ENCODE measurements at places on chromosomes 3 and 15.
A peak's percentile ranks its signal among the peaks of the same experiment; 100 is the strongest.

GRCh38 chr3:109440353-109440752 is 103.0 kb upstream of the DPPA4 start:
- H3K27ac ChIP-seq, result peak overlapping the region; percentile 1
- DNase-seq, result no peak
- no peak overlapping the region for H3K4me3 ChIP-seq
- no peaks in the 10 kb centered on the region for H3K4me1 ChIP-seq
- no peaks in the 10 kb centered on the region for H3K36me3 ChIP-seq
- no peaks in the 10 kb centered on the region for H3K27me3 ChIP-seq

DNA sequence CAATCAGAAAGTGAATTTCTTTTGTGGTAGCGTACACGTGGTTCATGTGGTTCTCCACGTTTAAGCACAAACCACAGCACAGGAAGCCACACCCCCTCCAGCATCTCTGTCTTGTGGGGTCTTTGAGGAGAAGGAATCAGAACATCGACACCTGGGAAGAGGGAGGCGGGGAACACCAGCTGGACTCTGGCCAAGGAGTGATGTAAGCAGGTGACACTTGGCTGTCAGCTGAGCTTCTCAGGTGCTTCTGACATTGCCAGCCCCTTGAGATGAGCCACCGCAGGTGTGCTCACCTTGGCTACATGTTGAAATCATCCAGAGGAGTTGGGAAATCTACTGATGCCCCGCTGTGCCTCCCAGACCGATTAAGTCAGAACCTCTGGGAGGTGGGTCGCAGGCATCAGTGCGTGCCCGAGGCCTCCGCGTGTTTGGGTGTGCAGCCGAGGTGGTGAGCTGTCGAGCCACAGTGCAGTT is 85.0 kb downstream of the FAM81A start:
- no peaks in the 10 kb centered on the region for H3K27me3 ChIP-seq
- H3K4me1 ChIP-seq, result peaks cover 11% of the 10 kb centered on the region
- H3K27ac ChIP-seq, result no peak overlapping the region
- no peaks in the 10 kb centered on the region for H3K36me3 ChIP-seq

DNA sequence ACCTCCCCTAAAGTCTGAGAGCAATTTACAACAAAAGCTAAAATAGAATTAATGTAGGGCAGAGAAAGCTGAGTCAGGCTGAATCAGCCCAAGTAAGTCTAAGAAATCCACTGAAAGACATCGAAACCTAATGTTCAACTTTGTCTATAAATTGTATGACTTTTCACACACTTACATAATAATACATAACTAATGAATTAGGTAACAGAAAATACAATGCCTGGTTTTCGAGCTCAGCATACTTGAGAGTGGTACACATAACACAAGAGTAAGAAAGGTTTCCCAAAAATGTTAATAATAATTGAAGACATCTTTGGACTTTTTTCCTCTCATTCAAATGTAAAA is 55.3 kb upstream of the VGLL4 start:
- no peaks in the 10 kb centered on the region for H3K4me1 ChIP-seq
- DNase-seq, result no peak
- peaks cover 2% of the 10 kb centered on the region for H3K27me3 ChIP-seq
- H3K27ac ChIP-seq, result no peak overlapping the region
- H3K4me3 ChIP-seq, result no peak overlapping the region
- H3K36me3 ChIP-seq, result peaks cover 17% of the 10 kb centered on the region

GRCh38 chr3:188135271-188135670 is 18.7 kb upstream of the LPP start:
- H3K36me3 ChIP-seq, result no peaks in the 10 kb centered on the region
- DNase-seq, result no peak
- peaks cover 7% of the 10 kb centered on the region for H3K4me1 ChIP-seq

DNA sequence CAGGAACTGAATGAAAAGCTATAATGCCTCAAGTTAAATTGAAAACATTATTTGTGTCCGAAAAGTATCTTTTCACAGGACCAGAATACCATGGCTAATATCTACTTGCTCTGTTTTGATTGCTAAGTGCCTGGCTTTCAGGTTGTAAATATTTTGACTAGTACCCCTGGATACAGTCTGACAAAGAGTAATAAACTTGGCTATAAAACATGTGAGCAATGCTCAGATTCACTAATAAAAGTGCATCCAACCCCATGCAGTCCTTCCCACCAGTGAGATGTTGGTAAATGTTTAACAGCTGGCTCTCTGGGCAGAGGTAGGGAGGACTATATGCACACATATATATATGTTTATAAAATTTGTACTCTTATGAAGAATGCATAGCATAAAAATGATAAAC is 281.8 kb upstream of the TGFBR2 start:
- H3K36me3 ChIP-seq, result no peaks in the 10 kb centered on the region
- peaks cover 3% of the 10 kb centered on the region for H3K4me1 ChIP-seq
- H3K4me3 ChIP-seq, result no peak overlapping the region
- no peak overlapping the region for H3K27ac ChIP-seq

- H3K36me3 ChIP-seq, result no peaks in the 10 kb centered on the region
- no peak overlapping the region for H3K27ac ChIP-seq
- no peak for DNase-seq
- H3K27me3 ChIP-seq, result peaks cover 2% of the 10 kb centered on the region
Observed at GRCh38 chr15:80015156-80015555, 44.2 kb upstream of the BCL2A1 start.

- peaks cover 18% of the 10 kb centered on the region for H3K27me3 ChIP-seq
- peaks cover 27% of the 10 kb centered on the region for H3K4me1 ChIP-seq
- H3K27ac ChIP-seq, result no peak overlapping the region
- no peak overlapping the region for H3K4me3 ChIP-seq
Observed at GRCh38 chr3:72483554-72484104, 364.6 kb downstream of the SHQ1 start.

DNA sequence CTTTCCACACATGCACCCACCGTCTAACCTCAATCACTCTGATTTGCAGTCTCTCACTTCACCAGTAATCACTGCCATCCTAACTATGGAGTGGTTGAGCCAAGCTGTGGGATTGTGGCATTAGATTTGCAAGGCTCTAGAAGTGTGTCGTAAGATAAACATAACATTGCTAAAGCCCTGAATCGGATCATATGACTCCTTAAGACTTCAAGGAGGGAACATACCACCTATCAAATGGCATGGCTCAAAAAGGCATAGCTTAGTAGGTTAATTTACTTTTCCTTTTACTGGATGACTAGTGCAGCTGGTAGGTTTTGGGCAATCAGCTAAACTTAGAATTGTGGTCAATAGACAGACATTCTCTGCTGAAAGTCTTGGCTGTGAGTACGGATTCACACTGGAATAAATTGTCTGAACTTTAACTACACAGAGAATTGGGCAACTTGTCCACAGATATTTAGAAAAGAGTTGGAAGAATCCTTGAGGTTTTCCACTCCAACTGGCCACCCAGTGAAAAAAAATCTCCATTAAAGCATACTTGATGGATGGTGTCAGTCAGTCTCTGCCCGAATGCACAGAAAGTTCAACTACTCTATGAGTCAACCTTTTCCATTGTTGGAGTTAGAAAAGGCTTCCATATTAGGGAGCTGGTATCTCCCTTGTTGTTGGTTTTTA is 476.7 kb upstream of the CBLB start:
- no peak overlapping the region for H3K4me3 ChIP-seq
- H3K4me1 ChIP-seq, result no peaks in the 10 kb centered on the region
- H3K27ac ChIP-seq, result no peak overlapping the region
- DNase-seq, result no peak

GRCh38 chr3:79268422-79268821 is 499.4 kb downstream of the ROBO1 start:
- H3K27ac ChIP-seq, result no peak overlapping the region
- DNase-seq, result no peak
- no peaks in the 10 kb centered on the region for H3K36me3 ChIP-seq
- no peak overlapping the region for H3K4me3 ChIP-seq

DNA sequence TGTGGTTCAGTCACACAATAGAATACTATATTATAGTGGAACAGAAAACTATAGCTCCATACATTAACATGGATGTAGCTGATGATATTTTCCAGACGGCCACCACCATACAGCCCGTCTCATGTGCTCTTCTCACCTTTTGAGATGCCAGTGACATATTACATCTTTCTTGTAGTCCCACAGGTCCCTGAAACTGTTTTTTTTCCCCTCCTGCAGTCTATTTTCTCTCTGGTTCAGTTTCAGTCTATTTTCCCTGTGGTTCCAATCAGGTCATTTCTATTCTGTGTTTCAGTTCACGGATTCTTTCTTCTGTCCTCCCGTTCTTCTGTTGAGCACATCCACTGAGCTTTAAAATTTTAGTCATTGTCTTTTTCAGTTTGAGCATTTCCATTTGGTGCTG is 72.2 kb downstream of the PPCDC start:
- H3K36me3 ChIP-seq, result no peaks in the 10 kb centered on the region
- H3K4me3 ChIP-seq, result no peak overlapping the region
- peaks cover 4% of the 10 kb centered on the region for H3K4me1 ChIP-seq
- peaks cover 3% of the 10 kb centered on the region for H3K27me3 ChIP-seq
- no peak for DNase-seq

- H3K36me3 ChIP-seq, result no peaks in the 10 kb centered on the region
- no peak overlapping the region for H3K27ac ChIP-seq
- H3K27me3 ChIP-seq, result no peaks in the 10 kb centered on the region
- DNase-seq, result no peak
- no peaks in the 10 kb centered on the region for H3K4me1 ChIP-seq
- H3K4me3 ChIP-seq, result no peak overlapping the region
Observed at GRCh38 chr15:87528873-87529272, 727.7 kb downstream of the NTRK3 start.

GRCh38 chr3:49844464-49845183 is 11.7 kb downstream of the TRAIP start:
- peaks cover 2% of the 10 kb centered on the region for H3K27me3 ChIP-seq
- peaks cover 4% of the 10 kb centered on the region for H3K4me1 ChIP-seq
- peaks cover 20% of the 10 kb centered on the region for H3K36me3 ChIP-seq
- no peak overlapping the region for H3K27ac ChIP-seq

GRCh38 chr3:10317311-10317960 is 3.5 kb downstream of the SEC13 start:
- DNase-seq, result no peak
- H3K4me3 ChIP-seq, result no peak overlapping the region
- H3K27me3 ChIP-seq, result peaks cover 6% of the 10 kb centered on the region

- H3K4me1 ChIP-seq, result peaks cover 16% of the 10 kb centered on the region
- no peak overlapping the region for H3K27ac ChIP-seq
- peaks cover 3% of the 10 kb centered on the region for H3K27me3 ChIP-seq
- H3K4me3 ChIP-seq, result no peak overlapping the region
- H3K36me3 ChIP-seq, result no peaks in the 10 kb centered on the region
- DNase-seq, result peak; percentile 45
Observed at GRCh38 chr3:158768361-158768787, 33.5 kb upstream of the MFSD1 start.

DNA sequence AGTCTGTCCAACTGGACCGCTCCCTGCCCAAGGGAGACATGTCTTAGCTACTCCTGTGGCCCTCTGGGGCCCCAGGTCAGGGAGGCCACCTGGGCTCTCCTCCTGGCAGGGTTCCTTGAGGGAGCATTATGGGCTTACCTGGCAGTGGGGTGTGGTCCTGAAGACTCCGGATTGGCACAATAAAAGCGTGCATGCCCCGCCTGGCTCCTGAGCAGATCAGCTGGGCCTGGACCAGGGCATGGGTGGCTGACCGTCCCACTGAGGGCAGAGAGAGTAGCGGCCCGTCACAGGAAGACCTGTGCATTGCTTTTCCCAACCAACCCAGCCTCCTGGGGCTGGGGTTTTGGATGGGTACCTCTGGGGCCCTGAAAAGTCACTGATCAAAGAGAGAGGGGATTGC is 5.4 kb downstream of the ACOX2 start:
- peaks cover 38% of the 10 kb centered on the region for H3K4me1 ChIP-seq
- H3K27me3 ChIP-seq, result peaks cover 13% of the 10 kb centered on the region
- peaks cover 4% of the 10 kb centered on the region for H3K36me3 ChIP-seq

DNA sequence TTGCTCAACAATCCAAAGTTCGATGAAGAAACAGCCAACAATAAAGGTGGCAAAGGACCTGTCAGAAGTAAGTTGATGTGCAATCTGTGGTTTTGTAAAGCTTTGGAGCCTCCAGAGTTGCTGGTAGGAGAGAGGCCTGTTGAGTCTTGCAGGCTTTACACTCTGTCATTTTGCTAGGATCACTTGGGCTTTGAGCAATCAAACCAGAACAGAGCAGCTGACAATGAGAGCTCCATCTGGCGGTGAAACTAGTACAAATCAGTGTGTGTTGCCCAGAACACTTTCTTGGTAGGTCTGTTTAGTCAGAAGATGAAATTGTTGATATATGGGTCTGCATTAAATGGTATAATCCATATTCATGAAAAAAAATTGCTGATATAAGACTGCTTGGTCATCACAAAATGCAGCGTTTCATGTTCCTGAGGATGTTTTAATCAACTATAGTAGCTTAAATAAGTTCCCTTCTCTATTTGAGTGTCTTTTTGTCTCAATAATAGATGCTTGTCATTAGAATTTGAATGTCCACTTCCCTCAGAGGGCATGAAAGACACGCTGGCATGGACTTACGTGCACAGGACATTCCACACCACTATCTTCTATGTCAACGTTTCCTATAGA is 25.7 kb downstream of the TMOD2 start:
- no peaks in the 10 kb centered on the region for H3K4me1 ChIP-seq
- peaks cover 5% of the 10 kb centered on the region for H3K27me3 ChIP-seq
- no peaks in the 10 kb centered on the region for H3K36me3 ChIP-seq

GRCh38 chr3:140823106-140823505 is 118.5 kb upstream of the SLC25A36 start:
- H3K36me3 ChIP-seq, result no peaks in the 10 kb centered on the region
- no peak overlapping the region for H3K27ac ChIP-seq
- no peaks in the 10 kb centered on the region for H3K4me1 ChIP-seq
- no peak for DNase-seq
- no peak overlapping the region for H3K4me3 ChIP-seq

- H3K36me3 ChIP-seq, result peaks cover 72% of the 10 kb centered on the region
- H3K27me3 ChIP-seq, result peaks cover 4% of the 10 kb centered on the region
- H3K27ac ChIP-seq, result no peak overlapping the region
- no peak for DNase-seq
- peaks cover 28% of the 10 kb centered on the region for H3K4me1 ChIP-seq
Observed at GRCh38 chr3:71492974-71493771, 90.4 kb downstream of the FOXP1 start.

DNA sequence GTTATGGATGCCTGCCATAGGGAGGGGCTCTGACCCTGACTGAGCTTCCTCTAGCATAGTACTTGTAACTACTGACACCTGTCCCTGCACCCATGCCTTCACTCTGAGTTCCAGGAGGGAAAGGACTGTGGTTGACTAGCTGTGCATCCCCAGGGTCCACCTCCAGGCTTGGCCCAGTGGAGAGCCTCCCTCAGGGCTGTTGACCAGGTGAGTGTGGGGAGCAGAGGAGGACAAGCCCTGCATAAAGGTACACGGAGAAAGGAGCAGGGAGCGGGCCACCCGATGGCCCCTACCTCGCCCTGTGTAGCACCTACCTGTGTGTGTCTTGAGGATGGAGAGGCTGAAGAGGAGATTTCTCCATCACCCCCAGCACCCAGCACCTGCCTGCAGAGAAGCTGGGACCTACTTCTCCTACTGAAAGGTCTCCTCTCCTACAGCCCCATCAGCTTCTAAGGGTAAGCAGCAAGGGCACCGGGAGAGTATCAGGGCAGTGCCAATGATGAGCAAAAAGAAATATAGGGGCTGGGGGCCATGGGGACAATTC is 6.7 kb upstream of the LTF start:
- peaks cover 12% of the 10 kb centered on the region for H3K36me3 ChIP-seq
- no peak for DNase-seq
- H3K27ac ChIP-seq, result no peak overlapping the region
- no peak overlapping the region for H3K4me3 ChIP-seq
- H3K4me1 ChIP-seq, result peaks cover 5% of the 10 kb centered on the region
- peaks cover 21% of the 10 kb centered on the region for H3K27me3 ChIP-seq

GRCh38 chr3:11045536-11045935 is 53.0 kb downstream of the SLC6A1 start:
- no peak overlapping the region for H3K4me3 ChIP-seq
- no peak for DNase-seq
- H3K36me3 ChIP-seq, result no peaks in the 10 kb centered on the region
- H3K27me3 ChIP-seq, result peaks cover 8% of the 10 kb centered on the region

- no peak for DNase-seq
- H3K27me3 ChIP-seq, result peaks cover 21% of the 10 kb centered on the region
- H3K4me3 ChIP-seq, result no peak overlapping the region
- peaks cover 46% of the 10 kb centered on the region for H3K4me1 ChIP-seq
Observed at GRCh38 chr3:14836049-14836468, 17.3 kb downstream of the FGD5 start.
